ENCODE measurements at places on chromosomes 7 and 10.

DNA sequence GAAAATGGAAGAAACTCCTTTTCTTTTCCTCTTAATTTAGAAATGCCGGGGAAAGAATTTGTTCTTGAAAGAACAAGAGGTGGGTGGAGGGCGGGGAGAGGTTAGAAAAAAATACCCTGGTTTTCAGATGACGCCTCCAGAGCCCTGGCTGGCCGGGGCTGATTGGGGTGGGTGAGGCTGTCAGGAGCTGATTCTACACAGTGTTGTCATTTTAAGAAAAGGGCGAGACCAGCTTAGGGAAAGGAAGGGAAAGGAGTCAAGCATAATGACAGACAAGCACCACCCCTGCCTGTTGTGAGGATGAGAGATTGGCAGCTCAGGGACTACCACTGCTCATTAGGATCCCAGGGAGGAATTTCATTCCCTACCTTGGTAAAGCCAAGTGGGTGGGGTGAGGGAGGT is 9.9 kb upstream of the FAM180A start:
- no peak for DNase-seq

DNA sequence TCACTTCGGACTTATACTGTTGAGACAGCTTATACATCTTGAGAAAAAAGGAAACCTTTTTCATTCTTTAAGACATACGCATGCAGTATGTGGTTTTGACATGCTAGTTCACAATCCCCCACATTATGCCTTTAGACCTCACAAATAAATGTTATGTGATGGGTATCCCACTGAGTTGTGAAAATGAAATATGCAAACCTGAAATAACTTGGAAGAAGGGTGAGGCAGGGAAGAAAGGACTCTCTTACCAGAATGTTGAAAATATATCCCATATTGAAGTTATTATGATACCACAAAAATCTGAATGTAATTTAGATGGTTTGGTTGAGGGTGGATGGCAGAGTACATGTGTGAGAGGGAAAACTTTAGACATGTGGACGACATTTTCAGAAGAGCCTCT is 379.8 kb downstream of the BBS9 start:
- no peak for DNase-seq

DNA sequence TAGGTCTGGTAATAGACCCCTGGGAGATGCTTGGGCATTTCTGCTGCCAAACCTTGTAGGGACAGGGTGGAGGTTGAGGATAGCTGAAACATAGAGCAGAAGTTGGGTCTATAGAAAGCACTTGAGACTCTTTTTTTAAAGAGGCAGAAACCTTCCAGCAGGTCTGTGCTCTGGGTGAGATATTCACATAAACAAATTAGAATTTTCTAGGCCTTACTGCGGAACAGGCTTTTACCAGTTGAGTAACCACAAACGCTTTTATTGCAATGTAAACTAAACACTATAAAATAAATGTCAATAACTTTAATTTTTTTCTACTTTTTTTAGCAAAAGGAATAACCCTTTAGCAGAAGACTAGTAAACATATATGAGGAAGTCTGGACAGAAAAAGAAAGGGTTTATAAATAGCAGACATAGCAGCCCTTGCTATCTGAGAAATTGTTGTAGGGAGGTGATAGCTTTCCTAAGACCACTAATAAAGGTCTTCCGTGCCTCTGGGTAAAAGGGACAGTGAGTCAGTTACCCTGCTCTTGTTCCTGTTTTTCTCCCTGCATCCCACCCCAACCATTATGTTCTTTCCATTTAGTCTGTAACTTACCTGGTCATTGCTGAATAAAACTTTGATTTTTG is 38.7 kb downstream of the CACNB2 start:
- no peak for DNase-seq

- DNase-seq = peak; percentile 67
Measured at GRCh38 chr7:30977896-30978564, 14.3 kb downstream of the GHRHR start.

DNA sequence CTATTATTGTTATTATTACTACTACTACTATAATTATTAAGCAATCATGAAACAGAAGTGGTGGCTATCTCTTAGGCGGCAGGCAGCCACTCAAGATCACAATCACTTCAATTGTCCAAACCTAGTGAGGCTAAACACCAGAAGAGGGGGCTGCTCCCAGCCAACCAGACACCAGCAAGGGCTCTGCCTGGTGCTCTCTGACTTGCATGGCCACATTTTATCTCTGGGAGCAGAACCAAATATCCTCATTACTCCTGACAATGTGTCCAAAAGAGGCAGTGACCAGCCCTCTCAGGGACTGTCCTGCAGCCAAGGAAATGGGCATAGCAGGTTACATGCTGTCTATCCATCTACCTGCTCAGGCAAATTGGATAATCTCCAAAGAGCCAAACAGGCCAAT is 187.4 kb upstream of the PDE1C start:
- DNase-seq = no peak

DNA sequence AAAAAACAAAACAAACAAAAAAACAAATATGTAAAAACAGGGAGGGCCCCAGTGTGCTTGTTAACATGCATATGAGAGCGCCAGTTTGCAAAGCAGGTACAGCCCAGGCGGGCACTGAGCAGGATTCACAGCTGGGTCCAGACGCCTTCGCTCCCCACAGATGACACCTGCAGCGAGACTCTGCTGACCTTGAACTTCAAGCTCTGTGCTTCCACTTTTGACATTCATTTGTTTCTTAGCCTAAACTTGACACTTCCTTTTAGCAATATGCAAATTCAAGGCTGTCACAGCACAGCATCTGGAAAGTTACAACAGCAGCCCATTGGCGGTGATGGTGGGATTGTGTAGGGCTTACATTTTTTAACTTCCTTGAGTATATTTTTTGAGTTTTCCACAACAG is 88.8 kb upstream of the TNS3 start:
- DNase-seq = peak; percentile 91

GRCh38 chr7:142835487-142835886 is 19.4 kb upstream of the EPHB6 start:
- DNase-seq = no peak

DNA sequence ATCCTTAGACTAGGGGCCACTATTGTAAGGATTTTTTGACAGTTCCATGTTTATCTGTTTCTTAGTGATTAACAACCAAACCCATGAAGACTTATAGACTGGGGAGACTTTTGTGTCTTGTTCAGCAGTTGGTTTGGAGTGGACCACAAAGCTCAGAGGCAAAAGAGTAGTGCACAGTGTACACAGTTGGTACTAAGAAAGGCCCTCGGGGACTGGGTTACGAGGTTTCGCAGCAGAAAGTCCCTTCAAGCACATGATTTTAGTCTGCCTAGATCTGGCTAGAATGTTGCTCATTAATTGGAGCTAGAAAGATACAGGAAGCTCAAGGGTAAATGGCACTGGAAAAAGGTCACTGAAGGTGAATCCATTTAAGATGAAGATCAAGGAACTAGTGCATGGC is 35.4 kb downstream of the CDK14 start:
- DNase-seq = no peak

DNA sequence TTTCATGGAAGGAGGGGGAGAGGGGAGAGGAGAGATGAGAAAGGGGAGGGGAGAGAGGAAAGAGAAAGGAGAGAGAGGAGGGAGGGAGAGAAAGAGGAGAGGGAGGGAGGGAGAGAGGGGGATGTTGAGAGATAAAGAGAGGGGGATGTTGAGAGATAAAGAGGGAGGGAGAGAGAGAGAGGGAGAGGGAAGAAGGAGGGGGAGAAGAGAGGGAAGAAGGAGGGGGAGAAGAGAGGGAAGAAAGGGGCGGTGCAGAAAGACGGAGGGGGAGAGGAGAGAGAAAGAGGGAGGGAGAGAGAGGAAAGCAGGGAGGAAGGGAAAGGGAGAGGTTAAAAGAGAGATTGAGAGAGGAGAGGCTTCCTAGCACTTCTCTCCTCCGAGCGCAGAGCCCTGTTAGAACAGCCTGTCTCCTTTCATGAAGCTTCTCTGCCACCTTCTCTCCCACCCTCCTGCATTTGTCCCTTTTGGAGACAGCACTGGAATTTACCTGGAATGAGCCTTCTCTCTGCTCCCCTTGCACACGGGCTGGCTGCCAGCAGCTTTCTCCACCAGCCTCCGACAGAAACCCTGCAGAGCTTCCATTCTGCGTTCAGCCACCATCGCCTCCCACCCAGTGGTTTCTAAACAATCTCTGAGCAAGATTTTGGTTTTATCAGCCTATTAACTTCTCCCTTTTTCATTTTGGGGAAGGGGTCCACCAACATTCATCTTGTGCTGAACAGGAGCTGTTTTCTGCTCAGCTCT is 74.0 kb upstream of the CARD11 start:
- DNase-seq = no peak

- DNase-seq = no peak
Measured at GRCh38 chr7:17558135-17558534, 259.7 kb downstream of the AHR start.

DNA sequence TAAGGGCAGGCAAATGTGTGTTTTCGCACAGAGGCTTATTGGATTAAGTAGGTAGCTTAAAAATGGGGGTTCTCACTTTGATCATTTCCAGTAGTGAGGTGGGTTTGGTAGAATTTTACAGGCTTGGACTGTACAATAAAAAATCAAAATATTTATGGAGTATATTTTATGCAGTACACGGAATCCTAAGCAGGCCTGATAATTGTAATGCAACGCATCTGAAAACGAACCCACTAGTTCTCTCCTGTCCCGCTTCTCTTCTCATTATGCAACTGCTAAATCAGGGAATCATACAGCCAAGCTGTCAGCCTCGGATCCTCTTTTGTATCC is 377 bp upstream of the POLR1F start:
- no peak for DNase-seq

GRCh38 chr7:99579956-99580777 is 17.9 kb upstream of the TMEM225B start:
- no peak for DNase-seq

- DNase-seq = no peak
Measured at GRCh38 chr7:107622429-107622828, 38.2 kb upstream of the SLC26A4 start.

GRCh38 chr10:47140761-47141348 is 159.1 kb upstream of the GDF10 start:
- DNase-seq = no peak

DNA sequence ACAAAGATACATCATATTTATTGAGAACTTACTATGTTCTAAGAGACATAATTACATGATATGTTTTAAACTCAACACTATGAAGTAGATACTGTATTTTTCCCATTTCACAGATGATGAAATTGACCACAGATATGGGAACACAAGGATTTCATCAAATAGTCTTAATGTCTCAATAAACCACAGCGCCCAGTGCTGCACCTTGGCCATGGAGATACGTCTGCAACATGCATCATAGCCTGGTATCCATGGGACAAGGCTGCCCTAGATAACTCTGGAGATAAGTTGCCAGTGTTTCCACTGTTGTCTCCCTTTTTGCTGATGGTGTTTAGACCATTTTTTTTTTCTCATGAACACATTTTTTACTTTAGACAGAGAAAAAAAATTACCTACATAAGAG is 97.5 kb downstream of the GNAT3 start:
- DNase-seq = no peak

DNA sequence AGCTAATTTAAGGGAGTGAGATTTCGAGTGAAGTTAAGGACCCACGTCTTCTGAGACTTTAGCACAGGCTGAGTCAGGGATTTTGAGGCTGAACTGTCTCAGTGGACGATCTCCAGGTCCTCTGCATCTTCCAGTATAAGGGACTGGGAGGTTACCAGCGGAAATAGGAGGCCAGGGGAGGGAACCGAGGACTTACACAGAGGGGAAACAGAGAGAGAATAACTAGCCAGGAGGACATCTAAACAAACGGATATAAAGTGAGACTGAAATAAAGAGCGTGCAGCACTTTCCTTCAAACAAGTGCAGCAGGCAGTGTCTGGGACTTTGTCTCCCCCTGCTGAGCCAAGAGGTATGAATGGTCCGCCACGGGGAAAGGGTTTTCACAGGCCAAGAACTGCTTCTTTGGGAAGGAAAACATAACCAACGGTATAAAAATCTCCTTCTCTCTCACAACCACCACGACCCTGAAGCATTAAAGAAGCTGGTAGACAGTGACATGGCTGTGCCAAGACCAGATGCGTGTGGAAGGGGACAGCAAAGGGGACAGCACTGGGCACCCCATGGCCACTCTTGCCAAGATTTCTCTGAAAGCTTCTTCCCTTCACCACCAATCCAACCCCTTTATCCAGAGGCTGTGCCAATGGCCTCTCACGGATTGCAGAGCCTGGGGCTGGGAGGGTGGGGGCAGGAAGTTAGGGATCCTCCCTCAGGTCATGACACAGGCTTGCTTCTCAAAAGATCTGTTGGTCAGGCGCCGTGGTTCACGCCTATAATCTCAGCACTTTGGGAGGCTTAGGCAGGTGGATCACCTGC is 72.0 kb downstream of the SLC37A3 start:
- DNase-seq = peak; percentile 81

GRCh38 chr7:96084881-96085553 is 236.9 kb downstream of the SLC25A13 start:
- no peak for DNase-seq

- DNase-seq = no peak
Measured at GRCh38 chr7:25707768-25708620, 444.0 kb upstream of the NFE2L3 start.

- DNase-seq = no peak
Measured at GRCh38 chr10:99531026-99531695, 1.6 kb upstream of the NKX2-3 start.

GRCh38 chr7:129728875-129729467 is 117.5 kb downstream of the NRF1 start:
- no peak for DNase-seq

DNA sequence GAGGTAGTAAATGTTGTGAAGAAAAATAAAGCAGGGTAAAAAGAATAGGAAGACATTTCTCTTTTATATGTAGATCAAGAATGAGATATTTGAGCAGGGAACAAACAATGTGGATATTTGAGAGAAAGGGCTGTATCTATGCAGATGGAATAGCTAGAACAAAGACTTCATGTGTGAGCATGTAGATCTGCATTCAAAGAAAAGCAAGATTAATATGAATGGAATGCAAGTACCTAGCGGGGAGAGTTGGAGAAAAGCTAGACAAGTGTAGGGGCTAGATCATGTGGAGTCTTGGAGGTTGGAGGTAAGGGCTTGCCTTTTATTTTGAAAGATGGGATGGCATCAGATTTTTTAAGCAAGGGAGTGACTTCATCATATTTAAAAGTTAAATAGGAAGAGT is 27.1 kb downstream of the SHOC2 start:
- DNase-seq = no peak

GRCh38 chr7:37118004-37118403 is 330.7 kb downstream of the ELMO1 start:
- DNase-seq = no peak

GRCh38 chr10:93995598-93996271 is 2.0 kb downstream of the PLCE1 start:
- DNase-seq = no peak

DNA sequence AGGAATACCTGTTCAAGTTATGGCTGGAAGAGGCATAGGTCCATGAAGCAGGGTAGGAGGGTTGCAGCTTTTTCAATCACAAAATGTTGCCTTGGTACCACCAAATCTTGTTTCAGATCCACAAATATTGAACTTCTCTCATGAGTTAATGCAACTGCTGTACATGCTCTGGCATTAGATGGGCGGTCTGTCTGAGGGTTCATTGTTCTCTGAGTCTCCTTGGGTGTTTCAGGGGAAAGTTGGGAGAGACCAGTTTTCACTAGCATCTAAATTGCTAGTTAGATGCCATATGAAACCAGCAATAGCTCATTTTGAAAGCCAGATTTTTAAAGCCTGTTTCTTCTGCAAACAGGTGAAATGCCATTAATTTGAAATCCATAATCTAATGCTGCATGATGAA is 27.8 kb upstream of the ELMO1 start:
- no peak for DNase-seq

GRCh38 chr10:94725871-94726270 is 36.6 kb upstream of the CYP2C19 start:
- no peak for DNase-seq
